PC-9 (cell line): ENCODE measurements at places on chromosomes 7 and 10. TPM values are rescaled to one million over a fixed set of nuclear protein-coding genes. Genes with fewer than 3 reads are reported as not detected.
A peak's percentile ranks its signal among the peaks of the same experiment; 100 is the strongest.

DNA sequence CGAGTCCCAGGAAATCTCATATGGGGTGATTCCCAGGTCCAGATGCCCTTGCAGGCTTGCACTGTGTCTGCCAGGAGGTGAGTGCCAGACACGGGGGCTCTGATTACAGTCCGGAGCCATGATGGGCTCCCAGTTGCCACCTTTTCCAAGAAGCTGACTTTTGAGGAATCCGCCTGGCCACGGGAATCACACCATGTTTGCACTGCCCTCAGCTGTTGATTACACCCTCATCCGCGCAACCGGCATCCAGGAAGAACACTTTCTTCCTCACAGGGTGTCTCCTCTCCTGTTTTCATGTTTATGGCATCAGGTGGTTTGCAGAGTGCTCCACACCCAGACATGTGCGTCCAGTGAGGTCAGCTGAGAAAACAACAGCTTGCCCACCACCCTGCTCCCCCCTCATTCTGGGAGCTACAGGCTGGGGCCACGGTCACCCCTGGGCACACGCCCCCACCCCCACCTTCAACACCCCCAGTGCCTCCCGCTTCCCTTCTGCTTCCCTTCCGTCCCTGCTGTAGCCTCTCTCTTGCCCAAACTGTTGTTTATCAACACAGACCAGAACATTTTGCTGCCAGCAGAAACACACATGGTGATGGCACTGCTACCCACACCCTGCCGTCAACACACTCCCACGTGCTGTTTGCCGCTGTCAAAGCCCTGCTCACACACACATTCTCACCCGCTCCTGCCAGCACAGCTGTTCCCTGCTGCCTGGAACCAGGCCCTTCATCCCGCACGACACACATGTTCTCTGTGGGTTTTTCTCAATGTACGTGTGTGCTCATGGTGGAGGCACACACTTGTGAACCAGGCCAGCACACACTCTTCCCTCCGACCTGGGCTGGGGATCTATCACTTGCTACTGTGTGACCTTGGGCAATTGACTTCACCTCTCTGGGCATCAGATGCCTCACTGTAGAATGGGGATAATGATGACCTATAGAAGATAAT lies 35.8 kb downstream of the DDIT4 start:
- no peak for DNase-seq

DNA sequence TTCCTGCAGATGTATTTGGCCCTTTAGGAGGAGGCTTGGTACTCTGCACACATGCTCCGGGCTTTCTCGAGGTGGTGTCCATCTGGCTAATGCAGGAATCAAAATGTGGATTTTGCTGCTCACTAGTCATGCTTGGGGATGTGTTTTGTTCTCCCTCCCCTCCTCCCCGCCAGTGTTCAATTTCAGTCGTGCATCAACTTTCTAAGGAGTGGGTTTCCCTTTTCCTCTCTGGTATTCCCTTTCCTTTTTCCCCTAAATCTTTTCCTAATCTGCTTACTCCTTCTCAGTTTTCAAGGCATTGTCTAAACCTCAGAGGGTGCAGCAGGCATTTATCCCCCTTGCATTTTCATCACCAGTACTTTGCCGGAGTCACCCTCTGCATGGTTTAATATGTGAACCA lies 201.8 kb downstream of the CCDC3 start:
- no peak for DNase-seq

- no peak for DNase-seq
Measured at GRCh38 chr10:132886211-132887099, 55.9 kb downstream of the CFAP46 start.

DNA sequence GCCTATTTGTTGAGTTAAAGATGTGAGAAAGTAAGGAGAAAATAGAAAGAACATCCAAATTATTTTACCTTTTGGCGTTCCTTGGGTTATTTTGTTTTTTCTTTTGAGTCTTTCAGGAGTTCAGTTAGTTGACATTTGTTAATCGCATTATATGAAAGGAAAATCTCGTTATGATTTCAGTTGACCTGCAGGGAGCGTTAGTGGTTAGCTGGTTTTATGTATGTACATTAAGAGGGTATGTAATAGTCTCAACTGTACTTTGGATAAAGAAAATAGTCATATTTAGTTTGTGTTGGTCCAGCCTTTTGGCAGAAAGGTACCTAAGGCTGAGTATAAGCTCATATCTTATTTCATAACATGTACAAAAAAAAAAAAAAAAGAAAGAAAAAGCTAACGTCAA lies 4.0 kb downstream of the BMPER start:
- DNase-seq, result no peak

DNA sequence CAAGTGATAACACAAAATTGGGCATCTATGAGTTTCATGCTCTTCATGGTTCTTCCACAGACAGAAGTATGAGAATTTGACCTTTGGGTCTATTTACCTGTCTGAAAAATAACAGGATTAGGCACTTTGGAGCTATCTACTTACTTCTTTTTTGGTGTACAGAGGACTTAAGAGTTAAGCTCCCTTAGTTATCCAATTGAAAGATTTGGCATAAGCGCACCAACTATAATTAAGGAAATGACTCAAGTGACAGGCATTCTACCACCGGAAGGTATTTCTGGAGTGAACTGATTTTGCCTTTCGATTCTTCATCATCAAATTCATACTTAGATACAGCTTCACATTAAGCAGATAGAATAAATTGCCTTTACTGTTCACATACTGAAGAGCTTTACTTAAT lies 43.9 kb downstream of the IFIT5 start:
- DNase-seq, result no peak

DNA sequence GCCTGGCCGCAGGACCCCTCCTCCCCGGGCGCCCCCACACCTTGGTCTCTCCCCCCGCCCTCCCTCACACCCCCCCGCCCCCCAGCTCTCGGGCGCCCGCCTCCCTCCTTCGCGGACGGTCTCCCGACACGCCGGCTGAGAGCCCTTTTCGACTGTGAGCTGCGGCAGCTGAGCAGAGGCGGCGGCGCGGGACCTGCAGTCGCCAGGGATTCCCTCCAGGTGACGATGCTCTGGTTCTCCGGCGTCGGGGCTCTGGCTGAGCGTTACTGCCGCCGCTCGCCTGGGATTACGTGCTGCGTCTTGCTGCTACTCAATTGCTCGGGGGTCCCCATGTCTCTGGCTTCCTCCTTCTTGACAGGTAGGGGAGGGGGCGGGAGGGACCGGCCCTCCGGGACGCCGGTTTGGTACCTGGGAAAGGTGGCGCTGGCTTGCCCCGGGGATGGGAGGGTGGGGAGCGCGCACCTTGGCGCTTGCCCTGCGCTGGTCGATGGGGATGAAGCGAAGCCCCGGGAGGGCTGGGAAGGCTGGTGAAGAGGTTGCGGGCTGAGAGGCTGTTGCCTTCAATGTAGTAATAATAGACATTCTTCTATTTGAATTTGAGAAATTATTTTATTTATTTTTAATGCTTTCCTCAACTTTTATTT lies at the start of gene BMPER:
Gene BMPER, plus strand, starts transcription at position 151 of the 644 bp plus-strand sequence. Its CDS starts 75 bp downstream, at position 226.
- no peak for DNase-seq

GRCh38 chr7:20219062-20219445 lies 1.9 kb upstream of the MACC1 start:
- DNase-seq, result no peak

DNA sequence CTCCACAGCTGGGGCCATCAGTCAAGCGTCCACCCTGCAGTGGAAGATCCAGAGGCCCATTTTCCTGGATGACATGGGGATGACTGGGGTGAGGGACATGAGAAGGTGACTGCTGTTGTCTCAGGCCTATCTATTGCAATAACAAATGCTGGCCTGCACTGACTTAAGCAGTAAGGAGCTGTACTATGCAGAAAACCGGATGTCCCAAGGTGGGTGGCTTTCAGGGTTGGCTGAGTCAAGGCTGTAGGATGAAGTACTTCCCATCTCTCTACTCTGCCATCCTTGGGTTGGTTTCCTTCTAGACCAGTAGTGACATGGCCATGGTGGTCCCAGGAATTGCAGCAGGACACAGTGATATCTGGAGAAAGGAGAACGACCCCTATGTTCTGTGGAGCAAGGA lies 48.1 kb downstream of the NEURL1 start:
- no peak for DNase-seq

DNA sequence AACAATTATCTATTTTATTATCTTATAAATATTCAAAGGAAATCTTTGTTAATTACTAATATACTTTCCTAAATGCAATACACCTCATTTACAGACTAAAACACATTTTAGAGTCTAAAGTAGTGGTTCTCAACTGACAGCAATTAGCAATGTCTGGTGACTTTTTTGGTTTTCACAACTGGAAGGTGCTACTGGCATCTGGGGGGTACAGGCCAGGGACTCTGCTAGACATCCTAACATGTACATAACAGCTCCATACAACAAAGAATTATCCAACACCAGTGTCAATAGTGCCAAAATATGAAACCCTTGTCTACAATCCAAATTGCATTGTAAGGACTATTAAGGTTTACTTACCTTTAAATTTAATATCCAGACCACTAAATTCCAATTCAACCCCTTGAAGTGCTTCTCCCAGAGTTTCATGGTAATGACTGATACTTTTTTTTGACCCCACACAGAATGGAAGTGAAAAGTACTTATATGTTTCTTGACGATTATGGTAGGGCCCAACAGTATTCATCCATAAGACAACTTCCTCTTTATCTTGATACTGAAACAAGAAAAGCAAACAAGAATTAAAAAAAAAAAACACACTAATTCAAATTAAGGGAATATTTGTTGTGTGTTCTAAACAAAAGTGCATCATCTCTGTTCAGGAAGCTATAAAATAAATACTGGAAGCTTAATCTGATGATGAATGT lies 10.4 kb downstream of the TM9SF3 start:
- DNase-seq, result no peak

DNA sequence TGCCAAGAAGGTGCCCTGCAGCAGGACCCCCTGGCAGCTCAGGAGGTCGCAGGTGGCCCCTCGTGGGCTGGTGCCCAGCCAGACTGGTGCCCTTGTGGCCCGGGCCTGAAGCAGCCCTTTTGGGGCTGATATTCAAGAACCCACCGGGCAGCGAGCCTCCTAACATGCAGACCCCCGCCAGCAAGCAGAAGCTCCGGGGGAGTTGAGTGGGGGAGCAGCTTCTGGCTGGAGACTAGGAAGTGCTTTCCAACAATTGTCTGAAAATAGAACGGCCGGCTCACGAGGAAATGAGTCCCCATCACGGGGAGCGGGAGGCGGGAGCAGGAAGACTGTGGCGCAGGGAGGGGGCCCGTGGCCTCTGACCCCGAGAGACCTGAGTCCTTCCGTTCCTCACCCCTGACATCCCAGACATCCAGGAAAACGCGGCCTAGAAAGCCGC lies 9.5 kb upstream of the INTS1 start:
- no peak for DNase-seq

- no peak for DNase-seq
Measured at GRCh38 chr7:70319057-70319456, 720.8 kb downstream of the AUTS2 start.

- no peak for DNase-seq
Measured at GRCh38 chr10:21057436-21057835, 160.3 kb upstream of the NEBL start.

GRCh38 chr10:71090801-71091200 lies 121.6 kb upstream of the UNC5B start:
- no peak for DNase-seq

GRCh38 chr7:64904008-64904407 lies 935 bp downstream of the ZNF273 start:
- DNase-seq, result no peak

- DNase-seq, result no peak
Measured at GRCh38 chr10:103616705-103617601, 123.4 kb downstream of the NEURL1 start.

- DNase-seq, result no peak
Measured at GRCh38 chr7:20783700-20784387, 2.8 kb downstream of the SP8 start.

DNA sequence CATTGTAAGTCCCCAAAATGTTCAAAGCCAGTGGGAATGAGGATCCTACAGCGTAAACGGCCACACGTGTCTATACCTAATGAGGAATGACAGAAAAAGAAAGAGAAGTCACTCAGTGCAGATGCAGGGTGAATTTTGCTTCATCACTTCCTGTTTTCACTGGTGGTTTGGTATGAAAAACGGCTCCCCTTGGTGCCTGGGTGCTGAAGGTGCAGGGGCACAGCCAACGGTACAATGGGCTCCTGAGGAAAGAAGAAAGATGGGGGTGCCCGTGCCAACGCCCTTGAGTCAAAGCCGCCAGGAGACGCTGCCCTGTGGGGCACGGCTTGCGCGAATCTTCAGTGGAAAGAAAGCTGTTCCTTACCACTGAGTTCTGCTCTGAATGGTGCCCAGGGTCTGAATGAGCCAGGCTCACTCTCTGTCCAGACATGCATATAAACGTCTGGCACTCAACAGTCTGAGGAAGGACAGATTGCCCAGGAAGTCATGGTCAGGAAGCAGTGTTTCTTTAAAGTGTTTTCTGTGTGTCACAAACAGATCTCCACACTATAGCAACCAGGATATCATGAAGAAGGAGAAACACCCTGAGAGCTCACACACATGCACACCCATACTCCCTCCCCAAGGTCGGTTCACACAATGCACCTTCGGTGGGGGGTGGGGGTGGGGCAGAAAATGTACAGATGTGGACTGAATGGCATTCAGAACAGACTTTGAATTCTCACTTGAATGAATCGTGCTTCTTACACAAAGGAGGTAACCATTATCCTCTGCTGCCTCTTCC lies 105.8 kb downstream of the ELMO1 start:
- no peak for DNase-seq

DNA sequence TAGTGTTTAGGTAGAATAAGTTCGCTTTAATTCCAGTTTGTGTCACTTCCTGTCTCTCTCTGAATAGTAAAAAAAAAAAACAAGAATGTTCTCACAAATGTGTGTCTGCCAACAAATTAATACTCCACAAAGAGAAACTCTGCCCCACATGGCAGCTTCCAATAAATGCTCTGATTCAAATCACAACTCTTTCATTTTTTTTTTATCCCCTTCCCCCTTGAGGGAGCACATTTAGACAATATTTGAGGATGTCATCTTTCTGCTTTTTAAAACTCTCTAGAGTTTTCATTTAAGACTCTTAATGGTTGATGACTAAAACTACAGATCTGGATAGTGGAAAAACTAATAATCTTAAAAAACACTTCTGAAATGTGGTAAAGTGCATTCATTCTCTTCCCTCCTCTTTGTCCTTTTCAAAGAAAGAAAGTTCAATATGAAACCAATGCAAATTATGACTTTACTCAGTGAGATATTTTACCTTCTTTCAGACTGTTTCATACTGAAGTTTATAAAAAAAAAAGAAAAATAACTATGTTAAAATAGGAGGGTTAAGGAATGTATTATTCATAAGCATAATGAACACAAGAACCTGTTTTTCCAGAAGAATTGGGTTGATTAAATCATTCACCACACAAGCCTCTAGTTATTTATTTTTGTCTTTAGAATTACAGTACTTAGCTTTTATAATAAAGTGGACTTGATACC lies 42.3 kb downstream of the ARID5B start:
- peak; percentile 88 for DNase-seq

DNA sequence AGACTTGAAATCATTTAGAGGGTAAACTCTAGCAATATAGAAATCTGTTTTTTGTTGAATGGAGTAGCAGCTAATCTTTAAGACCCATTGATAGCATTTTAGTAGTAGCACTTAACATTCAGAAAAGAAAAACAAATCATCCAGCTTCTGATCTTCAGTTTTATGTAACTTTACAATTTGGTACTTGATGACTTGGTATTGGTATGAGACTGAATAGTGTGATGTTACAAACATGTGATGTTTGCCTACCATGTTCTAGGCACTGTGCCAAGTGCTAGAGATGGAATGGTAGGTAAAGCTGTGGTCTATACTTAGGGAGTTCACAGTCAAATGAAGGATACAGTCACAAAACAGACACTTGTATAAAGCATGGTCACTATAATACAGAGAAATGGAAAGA lies 21.3 kb downstream of the ZEB1 start:
- DNase-seq, result no peak

- DNase-seq, result no peak
Measured at GRCh38 chr10:116410351-116410750, 17.3 kb upstream of the PNLIPRP3 start.

Gene LRRC18
- total RNA-seq, result not detected in 2 replicates

Gene SPDYE2B
- total RNA-seq, result not detected in 2 replicates

Gene TMEM26
- not detected in 2 replicates for total RNA-seq

Gene PLCE1
- total RNA-seq, result 14.8 and 15.2 TPM in 2 replicates
